ENCODE measurements at places on chromosomes 1 and 21.
A peak's percentile ranks its signal among the peaks of the same experiment; 100 is the strongest.

GRCh38 chr1:98364544-98364943 is 297.0 kb upstream of the SNX7 start:
- no peak for DNase-seq

GRCh38 chr1:185377831-185378230 is 60.8 kb upstream of the IVNS1ABP start:
- no peak for DNase-seq

- DNase-seq = no peak
These were observed 17.9 kb downstream of the CLDN14 start for GRCh38 chr21:36461918-36462486.

- no peak for DNase-seq
These were observed 171.8 kb downstream of the ST6GALNAC5 start for GRCh38 chr1:77039111-77039510.

GRCh38 chr1:232621050-232621449 is 8.9 kb downstream of the SIPA1L2 start:
- no peak for DNase-seq

GRCh38 chr1:32977546-32978087 is 13.0 kb upstream of the RNF19B start:
- DNase-seq = no peak

DNA sequence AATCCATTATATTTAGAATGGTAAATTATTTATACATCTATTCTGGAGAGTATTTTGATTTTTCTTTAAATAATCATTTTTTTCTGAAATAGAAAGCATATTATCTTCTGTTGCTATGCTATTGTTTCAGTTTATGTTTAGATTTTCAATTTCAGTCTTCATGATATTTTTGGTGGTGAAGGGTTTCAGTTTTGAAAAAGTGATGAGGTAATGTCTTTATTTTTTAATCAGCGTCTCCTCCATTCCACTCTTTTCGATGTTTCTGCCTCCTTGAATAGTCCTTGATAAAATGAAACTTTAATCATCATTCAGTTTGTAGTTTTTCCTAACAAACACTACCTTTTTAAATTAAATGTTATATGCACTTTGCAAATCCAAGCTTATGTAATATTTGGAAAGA is 428.6 kb downstream of the PTPRC start:
- no peak for DNase-seq

DNA sequence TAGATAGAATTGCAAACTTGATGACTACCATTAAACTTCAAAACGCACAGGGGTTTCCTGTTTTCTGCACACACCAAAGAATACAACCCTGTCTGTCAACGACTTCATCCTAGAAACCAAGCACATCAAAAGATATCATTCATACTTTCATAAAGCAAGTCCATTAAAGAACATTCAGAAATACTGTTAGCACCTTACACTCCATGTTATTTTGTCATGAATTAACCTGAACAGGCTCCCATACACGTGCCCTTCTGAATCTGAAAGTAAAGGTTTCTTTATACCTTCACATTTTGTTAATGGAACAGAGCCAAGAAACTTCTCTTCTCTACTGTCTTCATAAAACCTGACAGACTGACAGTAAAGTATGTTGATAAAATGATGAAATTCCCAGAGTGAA is 46.1 kb downstream of the PUM1 start:
- DNase-seq = no peak

DNA sequence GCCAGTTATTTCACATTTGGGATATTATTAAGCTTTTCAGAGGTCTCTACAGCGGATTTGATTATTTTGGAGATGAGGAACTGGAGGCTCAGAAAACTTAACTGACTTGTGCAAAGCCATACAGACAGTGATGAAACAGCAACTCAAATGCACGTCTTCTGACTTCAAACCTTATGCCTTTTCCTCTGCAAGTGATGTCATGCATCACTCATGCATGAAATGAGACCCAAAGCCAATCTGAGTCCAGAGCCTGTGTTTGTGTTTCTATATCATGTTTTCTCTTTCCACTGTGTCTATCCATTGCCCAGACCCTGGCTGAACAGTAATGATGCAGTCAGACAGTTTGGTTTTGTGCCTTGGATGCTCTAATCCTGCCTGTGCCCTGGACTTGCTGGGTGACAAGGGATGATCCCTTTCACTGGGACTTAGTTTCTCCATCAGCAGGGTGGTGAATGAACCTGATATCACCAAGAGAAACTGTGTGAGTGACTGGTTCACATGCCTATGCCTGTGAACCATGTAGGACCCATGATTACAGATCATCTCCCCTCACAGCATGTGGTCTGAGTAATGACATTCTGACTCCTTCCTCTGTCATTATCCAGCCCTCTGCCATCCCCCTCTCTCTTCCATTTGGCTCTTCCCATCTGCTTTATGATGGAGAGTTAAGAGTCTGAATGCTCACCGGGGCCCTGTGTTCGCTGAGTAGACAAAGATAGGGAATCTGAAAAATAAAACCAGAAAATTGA is 33.4 kb downstream of the SLAMF6 start:
- DNase-seq = no peak

DNA sequence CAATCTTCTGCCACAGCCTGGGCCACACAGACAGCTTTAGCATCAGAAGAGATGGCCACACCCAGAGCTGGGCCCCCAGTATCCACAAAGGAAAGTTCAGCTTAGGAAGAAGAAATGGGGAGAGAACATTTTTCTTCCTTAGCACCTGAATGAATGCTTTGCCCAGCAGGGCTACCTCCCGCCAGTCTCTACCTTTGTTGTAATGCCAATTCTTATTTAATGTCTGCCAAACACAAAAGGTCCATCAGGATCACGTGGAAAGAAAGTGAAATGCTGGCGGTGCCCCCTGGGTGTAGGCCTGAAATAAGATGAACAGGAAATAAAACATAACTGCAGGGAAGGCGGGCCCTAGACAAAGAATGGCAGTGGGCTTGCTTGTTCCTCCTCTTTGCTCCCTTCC is 125.6 kb downstream of the CACNA1E start:
- DNase-seq = no peak

GRCh38 chr1:6301526-6301925 is 40.6 kb upstream of the GPR153 start:
- no peak for DNase-seq

- no peak for DNase-seq
These were observed 294.1 kb upstream of the SNX7 start for GRCh38 chr1:98367426-98367825.

GRCh38 chr1:17930635-17931034 is 175.5 kb downstream of the ACTL8 start:
- DNase-seq = no peak

GRCh38 chr1:17148950-17149608 is 29.8 kb upstream of the PADI2 start:
- no peak for DNase-seq

DNA sequence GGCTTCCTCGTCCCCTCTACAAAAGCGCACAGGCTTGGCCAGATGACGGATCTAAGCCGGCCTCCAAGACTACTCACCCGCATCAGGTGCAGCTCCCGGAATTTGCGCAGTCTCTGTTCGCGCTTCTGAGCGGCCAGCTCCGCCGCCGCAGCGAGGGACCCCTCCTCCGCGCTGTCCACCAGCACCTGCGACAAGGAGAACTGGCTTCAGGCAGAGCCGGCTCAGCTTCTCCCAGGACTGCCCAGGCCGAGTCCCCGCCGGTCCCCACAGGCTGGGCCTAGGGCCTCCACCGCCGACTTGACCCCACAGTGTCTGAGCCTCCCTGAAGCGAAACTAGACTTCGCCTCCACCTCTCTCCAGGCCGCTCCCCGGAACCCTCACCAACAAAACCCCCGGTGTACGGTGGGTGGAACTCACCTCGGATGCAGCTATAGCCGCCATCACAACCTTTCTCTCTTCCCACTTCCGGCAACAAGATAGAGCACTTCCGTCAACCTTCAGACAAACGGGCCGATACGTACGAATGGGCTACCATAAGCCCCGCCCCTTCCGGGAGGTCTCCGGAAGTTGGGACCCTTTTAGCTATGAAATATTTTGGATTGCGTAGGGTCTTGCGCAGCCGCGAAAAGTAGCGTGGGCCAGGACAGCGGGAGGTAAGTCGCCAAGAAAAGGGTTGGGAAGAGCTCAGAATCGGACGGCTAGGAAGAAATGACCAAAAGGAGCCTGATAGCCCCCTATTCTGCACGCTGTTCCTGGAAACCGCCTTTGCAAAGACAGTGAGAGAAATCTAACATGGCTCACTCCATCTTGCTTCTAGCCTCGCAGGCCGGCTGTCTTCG is at the start of gene SYF2:
Gene SYF2 (minus strand): TSS at position 476 of the 839 bp plus-strand sequence. CDS start 35 bp downstream, at position 441.
- DNase-seq = peak; percentile 79

- DNase-seq = no peak
These were observed 158.8 kb downstream of the C1orf21 start for GRCh38 chr1:184545601-184546000.

DNA sequence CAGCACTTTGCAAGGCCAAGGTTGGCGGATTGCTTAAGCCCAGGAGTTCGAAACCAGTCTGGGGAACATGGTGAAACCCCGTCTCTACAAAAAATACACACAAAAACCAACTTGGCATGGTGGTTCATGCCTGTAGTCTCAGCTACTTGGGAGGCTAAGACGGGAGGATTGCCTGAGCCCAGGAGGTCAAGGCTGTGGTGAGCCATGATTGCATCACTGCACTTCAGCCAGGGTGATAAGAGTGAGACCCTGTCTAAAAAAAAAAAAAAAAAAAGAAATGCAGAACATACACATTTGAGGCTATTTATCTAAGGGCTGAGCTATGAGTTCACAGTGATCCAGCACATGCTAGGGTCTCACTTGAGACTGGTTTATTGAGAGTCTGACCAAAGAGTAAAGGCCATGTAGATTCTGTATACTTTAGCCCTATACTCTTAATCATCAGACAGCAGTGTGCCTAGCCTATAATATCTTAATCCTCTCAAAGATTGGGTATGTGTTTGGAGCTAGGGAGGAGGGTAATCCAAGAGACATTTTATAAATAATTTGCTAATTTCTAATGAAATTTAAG is 23.9 kb downstream of the RNF2 start:
- DNase-seq = no peak

GRCh38 chr1:43274804-43275180 is 5.0 kb downstream of the TMEM125 start:
- no peak for DNase-seq

DNA sequence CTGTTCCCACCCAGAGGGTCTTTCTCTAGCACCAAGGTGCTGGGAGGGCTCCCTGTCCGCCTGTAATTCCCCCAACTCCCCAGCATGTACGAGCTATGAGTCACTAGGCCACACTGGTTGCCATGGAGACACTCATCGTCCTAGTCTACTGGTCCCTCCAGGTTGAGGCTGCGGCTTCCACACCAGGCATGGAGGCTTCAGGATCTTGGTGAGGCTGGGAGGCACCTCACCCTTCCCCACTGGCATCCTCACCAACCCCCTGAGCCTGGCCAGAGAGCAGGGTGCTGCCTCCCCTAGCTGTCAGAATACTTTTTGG is 75.6 kb upstream of the KAZN start:
- DNase-seq = no peak

DNA sequence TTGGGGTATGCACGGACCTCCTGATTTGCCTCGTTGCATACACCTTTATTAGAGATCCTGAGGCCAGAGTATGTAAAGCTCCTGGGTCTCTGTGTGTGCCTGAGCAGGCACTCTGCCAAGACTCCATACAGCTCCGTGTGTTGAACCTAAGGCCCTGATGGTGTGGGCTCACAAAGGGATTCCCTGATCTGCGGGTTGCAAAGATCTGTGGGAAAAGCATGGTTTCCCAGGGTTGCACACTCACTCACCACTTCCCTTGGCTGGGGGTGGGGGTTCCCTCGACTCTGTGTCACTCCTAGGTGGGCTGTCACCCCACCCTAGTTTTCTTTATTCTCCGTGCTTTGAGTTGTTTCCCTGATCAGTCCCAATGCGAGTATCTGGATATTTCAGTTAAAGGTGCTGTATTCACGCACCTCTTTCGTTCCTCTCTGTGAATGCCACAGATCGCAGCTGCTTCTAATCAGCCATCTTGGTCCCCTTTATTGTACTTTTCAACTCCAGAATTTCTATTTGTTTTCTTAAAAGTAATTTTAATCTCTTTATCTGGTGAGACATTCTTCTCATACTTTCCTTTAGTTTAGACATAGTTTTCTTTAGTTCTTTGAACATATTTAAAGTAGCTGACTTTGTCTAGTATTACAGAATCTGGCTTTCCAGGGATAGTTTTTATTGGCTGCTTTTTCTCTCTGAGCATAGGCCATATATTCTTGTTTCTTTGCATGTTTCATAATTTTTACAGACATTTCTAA is 39.0 kb upstream of the F3 start:
- no peak for DNase-seq

- DNase-seq = no peak
These were observed 824.7 kb downstream of the USP25 start for GRCh38 chr21:16554503-16554902.

DNA sequence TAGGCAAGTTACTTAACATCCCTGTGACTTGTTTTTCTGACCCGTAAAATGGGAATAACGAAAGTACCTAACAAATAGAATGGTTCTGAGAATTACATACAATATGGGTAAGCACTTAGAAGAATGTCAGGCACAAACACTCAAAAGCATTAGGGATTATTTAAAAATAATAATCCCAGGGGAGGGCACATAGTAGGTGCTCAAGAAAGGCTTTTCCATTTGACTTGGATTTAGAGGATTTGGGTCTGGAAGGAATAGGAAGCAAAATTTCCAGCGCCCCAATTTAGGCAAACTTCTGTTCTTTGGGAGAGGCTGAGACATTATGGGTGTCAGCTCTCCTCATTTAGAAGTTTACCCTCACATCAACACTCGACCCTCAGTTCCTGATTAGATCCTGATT is 115.5 kb downstream of the SYF2 start:
- no peak for DNase-seq

DNA sequence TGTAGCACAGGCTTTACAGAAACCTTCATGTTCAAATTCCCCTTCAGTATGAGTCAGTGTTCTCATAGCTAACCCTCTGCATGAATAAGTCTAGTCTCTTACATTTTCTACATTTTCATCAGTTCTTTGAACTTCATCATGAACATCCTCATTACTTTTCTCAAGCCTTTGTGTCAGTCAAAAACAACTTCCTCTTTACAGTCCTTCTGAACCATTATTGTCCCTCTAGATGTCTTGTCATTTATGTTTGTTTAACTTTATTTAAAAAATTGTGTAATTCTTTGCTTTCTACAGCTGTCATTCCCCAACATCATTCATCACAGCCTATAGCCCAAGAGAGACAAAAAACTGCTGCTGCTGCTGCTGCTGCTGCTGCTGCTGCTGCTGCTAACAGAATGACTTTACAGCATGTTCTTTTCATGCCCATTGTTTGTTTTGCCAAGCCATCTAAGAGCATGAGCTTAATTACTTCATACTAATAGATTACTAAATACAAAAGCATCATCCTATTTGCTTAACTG is 133.1 kb downstream of the LRRC40 start:
- DNase-seq = no peak

DNA sequence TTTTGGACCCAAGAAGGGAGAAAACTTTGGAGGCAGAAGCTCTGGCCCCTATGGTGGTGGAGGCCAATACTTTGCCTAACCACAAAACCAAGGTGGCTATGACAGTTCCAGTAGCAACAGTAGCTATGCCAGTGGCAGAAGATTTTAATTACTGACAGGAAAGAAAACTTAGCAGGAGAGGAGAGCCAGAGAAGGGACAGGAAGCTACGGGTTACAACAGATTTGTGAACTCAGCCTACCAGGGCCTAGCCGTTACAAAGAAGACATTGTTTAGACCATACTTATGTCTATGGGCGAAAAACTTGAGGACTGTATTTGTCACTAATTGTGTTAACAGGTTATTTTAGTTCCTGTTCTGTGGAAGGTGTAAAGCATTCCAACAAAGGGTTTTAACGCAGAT is 10.4 kb upstream of the ACOT11 start:
- DNase-seq = no peak

- no peak for DNase-seq
These were observed 46.9 kb upstream of the ADAMTS1 start for GRCh38 chr21:26892151-26892550.
